ENCODE measurements at places on chromosomes 4 and X.

- DNase-seq, result no peak
Measured at GRCh38 chrX:100975212-100975611, 5.7 kb downstream of the ARL13A start.

- no peak for DNase-seq
Measured at GRCh38 chr4:84063619-84064018, 435.5 kb downstream of the NKX6-1 start.

GRCh38 chr4:88940506-88940905 lies 116.5 kb downstream of the FAM13A start:
- DNase-seq, result no peak

GRCh38 chr4:162770761-162771490 lies 395.8 kb downstream of the NAF1 start:
- no peak for DNase-seq

DNA sequence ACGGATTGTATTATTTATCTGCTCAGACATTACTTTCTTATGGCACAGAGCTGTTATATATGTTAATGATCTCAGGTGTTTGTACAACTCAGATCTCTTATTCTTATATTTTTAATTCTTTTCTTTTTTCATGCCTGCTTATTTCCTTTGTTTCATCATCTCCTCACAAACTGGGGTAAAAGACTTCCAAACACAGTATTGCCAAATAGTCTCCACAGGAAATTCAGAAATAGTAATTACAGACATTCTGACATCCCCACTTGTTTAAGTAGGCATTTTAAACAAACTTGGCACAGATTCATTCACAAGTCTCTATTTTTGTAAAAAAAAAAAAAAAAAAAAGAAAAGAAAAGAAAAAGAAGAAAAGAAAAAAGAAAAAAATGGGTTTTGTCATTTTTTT lies 129.7 kb upstream of the USP38 start:
- no peak for DNase-seq

DNA sequence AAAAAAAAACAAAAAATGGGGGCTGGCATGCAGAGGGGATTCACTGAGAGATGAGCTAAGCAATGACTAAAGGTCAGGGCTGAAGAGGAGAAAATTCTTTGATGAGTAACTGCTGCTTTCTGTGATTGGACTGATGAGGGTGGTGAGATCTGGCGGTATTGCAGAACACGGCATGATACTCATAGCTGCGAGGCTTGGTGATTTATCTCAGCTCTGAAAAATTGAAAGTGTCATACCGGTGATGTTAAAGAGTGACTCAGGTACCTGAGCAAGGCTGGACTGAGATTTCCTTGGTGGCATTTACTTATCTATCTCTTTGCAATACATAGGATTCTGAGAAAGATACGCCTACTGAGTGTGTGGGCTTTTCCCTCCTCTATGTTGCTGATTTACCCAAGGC lies 204.1 kb upstream of the DDX53 start:
- no peak for DNase-seq
